ENCODE measurements at places on chromosomes 5 and 9.

DNA sequence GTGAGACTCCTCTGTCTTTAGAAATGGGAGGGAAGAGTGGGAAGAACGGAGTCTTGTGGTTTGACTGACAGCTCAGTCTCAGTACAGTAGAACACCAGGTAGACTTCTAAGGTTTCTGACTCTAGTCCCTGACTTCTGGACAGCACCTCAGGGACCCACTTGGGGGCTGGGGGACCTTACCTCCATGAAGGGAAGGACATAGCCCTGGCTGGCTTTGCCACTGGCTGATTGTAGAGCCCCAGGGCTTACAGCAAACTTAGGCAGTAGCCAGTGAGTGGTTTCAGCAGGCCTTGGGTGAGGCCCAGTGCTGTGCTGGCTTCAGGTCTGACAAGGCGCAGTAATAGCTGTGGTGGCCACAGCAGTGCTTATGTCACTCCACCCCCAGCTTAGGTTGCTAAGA is 290.0 kb upstream of the PRR16 start:
- no peak for DNase-seq

DNA sequence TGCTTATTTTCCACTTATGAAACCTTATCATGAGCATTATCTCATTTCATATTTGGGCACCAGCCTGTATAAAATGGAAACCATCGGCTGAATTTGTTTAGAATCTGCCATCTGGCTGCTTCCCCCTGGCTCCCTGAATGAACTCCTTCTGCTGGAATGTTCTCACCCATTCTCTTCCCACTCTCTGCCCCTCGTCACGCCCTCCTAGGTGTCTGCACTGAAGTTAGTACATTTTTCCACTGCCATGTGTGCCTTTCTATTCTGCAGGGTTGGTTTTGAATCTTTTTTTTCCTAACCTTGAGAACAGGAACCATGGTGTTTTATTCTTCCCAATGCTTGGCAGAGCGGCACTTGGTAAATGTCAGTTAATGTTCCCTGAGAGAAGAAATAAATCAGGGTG is 359.7 kb downstream of the MLLT3 start:
- no peak for DNase-seq

DNA sequence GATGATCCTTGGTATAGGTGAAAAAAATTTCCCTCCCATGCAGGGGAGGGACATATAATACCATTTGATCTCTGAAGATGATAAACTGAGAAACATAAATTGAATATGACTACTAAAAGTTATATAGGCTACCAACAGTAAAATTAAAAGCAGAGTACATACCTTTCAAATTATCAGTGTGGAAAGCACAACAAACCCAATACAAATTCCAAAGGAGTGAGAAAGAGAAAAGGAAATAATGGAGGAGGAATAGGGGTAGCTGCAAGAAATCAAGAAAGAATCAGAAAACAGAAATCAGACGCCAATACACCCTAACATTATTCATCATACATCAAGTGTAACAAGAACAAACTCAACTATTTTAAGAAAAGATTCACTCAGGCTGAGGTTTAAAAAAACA is 17.7 kb downstream of the GNAQ start:
- DNase-seq = no peak

DNA sequence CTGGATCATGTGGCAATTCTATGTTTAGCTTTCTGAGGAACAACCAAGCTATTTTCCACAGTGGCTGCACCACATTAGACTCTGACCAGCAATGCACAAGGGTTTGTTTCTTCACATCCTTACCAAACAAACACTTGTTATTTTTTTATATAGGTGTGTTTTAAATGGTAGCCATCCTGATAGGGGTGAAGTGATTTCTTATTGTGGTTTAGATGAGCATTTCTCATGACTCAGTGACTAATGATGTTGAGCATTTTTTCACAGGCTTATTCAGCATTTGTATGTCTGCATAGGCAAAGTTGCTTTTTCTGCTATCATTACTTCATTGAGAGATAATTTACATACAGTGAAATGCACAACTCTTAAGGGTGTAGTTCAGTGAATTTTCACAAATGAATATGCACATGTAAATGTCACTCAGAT is 36.0 kb downstream of the ANKRD33B start:
- DNase-seq = no peak

DNA sequence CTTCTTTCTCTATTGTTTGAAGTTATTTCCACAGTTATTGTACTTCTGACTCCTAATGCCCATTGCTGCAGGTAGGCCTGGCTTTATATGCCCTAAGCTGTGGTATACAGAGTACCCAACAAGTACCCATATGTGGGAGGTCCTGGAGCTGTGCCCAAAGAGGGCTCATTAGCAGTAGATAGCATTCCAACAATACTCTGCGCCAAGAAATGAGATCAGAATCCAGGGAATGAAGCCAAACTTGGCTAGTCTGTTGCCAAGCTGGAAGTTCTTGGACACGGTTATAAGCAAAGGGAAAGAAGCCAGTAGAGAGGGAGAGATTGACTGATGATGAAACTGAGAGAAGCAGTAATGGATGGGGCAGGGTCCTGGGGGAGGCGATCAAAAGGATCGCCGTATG is 29.7 kb upstream of the FAM169A start:
- DNase-seq = no peak

DNA sequence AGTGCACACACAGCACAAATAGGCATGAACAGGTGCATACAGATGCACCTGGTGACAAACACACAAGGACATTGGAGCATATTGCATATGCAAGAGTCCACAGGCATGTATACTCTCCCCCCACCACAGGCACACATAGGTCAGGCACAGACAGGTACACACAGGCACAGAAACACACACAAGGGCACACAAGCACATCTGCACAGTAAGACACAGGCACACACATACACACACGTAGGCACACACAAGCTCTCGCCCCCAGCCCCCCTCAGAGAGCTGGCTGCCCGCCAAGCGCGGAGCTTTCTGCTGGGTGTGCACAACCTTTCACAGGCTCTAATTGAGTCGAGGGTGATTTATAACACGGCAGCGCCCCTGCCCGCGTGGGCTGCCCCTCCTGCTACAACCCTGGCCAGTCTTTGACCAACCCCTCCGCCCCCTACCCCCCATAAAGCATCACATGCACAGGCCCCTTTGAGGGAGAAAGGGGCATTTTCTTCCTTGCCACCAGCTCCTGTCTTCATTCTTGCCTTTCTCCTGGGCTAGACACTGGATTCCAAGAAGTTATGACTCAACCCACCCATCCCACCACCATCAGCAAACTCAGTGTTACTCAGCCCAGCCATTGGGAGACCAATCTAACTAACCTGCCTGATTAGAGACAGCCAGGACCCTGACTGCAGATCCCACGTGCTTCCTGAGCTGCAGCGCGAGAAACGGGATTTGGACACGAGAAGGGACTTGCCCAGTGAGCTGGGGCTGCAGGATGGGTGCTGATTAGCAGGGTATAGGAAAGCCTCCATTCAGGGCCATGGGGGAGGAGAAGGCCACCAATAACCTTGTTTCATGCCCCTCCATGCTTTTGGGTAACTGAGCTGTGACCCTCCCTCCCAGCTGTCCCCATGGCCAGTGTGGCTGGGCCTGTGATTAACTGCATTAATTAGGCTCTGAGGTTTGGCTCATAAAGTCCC is 42.8 kb upstream of the PSD2 start:
- DNase-seq = no peak

GRCh38 chr9:114157516-114158176 is 2.3 kb downstream of the COL27A1 start:
- no peak for DNase-seq

GRCh38 chr5:130321931-130322330 is 417.7 kb downstream of the CHSY3 start:
- no peak for DNase-seq

- peak; percentile 39 for DNase-seq
Measured at GRCh38 chr5:96687812-96688453, 25.8 kb downstream of the CAST start.

DNA sequence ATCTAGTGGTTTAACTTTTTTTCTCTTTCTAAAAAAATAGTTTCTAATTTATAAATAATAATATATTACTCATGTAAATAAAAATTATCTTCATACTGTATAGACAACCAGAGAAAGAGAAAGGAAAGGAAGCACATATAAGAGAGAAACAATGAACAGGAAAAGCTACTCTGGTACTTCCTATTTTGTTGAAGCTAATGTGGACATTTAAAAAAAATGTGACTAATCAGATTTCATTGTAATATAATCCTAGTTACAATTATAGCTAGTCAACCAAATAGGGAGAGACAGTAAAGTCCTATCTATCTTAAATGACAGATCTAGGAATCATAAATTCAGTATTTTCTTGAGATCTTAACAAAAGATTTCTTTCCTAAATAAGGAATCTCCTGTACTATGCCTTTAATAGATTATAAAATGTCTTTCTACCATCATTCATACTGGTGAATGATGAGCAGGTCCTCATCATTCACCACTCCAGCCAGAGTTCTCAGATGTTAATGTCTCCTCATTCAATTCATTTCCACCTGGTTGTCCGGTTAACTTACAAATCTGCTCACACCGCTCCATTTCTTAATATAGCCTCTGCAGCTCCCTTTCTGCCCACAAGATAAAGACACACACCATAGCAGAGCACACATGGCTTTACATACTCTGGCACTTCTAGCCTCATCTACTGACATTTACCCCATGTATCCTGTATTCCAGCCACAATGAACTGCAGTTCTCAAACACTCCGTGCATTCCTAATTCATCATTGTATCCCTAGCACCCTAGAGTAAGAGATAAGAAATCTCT is 30.9 kb downstream of the ZFR start:
- no peak for DNase-seq

- no peak for DNase-seq
Measured at GRCh38 chr9:132547436-132547835, 35.0 kb upstream of the BARHL1 start.

- no peak for DNase-seq
Measured at GRCh38 chr5:19564036-19564435, 424.0 kb downstream of the CDH18 start.

- DNase-seq = no peak
Measured at GRCh38 chr5:96638561-96638960, 23.6 kb upstream of the CAST start.

DNA sequence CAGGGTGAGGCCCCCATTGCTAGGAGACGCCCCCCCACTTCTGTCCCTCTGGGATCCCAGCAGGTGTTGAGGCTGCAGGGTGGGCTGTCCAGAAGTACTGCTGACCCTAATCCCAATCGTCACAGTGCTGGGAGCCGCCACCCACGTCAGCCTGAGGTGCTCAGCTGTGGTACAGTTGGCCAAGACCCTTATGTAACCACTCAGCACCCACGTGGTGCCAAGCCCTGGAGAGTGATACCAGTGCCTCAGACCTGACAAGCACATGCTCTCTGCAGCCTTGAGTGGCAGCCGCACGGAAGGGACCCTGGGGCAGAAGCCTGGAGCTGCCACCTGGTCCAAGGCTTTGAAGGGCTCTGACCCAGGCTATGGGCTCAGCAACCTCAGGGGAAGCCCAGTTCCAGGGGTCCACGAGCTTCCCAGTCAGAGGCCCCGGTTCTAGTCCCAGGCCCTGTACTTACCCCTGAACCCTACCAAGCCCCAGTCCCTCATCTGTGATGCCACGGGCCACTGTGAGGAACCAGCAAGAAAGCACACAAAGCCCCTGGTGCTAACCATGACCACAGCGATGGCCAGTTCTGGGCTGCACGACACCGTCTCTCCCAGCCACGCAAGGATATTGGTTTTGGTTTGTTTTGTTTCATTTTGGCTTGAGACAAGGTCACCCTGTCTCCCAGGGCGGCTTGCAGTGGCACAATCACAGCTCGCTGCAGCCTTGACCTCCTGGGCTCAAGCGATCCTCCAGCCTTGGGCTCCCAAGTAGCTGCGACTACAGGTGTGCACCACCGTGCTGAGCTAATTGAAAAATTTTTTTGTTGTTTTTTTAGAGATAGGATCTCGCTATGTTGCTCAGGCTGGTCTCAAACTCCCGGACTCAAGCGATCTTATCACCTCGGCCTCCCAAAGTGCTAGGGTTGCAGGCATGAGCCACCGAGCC is 50.7 kb downstream of the DBH start:
- DNase-seq = no peak

DNA sequence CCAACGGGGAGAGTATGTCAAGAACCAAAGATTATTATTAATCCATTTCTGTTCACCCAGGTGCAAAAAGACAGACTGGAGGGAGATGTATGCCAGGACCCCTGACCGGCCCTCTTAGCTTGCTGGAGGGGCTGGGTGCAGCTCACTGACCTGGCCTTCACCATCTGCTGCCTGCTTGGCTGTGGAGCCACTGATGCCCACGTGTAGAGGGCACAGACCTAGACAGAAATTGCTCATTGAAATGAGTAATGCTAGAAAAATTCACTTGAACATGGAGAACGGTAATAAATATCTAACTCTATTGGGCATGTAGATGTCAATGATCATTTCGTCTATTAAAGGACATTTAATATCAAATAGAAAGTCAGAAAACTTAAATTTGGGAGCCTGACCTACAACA is 58.8 kb upstream of the ERCC6L2 start:
- DNase-seq = no peak

- peak; percentile 5 for DNase-seq
Measured at GRCh38 chr5:150853561-150853960, 7.2 kb downstream of the IRGM start.

DNA sequence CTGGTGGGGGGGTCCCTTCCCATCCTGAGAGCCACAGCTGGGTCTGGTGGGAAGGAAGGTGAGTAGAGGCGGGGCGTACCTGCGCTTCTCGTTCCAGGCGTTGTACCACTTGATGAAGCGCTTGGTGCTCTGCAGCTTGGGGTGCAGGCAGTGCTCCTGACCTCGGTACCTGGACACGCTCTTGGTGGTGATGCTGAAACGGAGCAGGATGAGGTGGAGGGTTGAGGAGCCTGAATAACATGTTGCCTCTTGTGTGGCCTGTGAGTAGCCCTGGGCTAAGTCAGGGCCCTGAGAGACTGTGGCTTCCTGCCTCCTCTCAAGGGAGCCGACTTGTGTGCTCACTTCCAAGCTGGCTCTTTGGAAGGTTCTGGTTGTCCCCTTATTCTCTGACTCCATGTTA is 4.3 kb downstream of the CXCL14 start:
- DNase-seq = no peak

DNA sequence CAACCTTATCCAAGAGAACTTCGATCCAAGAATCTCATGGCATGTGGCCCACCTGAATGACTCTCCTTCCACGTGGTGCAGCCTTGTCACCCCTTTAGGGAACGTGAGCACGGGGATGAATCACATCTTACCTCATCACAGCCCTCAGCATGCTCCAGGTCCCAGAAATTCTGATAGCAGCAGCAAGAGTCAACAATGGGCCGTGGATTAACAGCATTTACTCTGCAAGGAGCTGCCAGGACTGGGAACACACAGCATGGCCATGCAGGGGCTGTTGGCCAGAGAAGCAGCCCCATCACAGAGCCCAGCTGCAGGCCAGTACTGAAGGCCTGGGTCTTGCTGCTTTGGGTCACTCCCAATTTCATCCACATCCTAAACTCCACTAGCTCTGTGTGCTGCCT is 150.4 kb downstream of the C5orf15 start:
- no peak for DNase-seq

All from inflammatory macrophage (primary cell).